ENCODE measurements at places on chromosomes 7 and 10.
A peak's percentile ranks its signal among the peaks of the same experiment; 100 is the strongest.

DNA sequence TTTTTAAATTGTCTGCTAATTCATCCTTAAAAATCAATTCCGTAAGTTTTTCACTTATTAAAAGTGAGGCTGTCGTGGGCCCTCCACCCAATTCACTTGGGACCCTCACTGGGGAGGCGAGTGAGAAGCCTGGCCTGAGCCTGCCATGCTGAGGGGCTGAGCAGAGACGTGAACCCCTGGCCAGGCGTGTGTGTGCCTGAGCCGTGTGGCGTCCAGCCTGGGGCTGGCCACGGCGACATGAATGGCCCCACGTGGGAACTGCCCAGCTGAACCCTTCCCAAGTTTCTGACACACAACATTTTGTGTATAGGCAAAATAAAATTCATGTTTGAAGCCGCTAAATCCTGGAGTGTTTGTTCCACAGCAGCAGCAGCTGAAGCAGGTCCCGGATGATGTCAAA, 13.0 kb upstream of the VIPR2 start:
- DNase-seq = no peak

DNA sequence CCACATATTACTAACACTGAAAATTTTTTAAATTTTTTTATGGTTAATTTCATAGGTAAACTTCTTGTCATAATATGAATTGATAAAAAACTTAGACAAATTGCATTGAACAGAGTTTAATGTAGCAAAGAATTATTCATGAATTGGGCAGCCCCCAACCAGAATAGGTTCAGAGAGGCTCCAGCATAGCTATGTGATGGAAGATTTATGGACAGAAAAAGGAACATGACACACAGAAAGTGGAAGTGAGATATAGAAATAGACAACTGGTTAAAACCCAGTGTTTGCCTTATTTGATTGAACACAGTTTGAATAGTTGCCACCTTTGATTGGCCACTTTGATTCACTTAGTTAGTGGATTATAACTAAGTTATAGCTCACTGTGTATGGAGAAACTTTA, 87.2 kb downstream of the AHR start:
- no peak for DNase-seq

DNA sequence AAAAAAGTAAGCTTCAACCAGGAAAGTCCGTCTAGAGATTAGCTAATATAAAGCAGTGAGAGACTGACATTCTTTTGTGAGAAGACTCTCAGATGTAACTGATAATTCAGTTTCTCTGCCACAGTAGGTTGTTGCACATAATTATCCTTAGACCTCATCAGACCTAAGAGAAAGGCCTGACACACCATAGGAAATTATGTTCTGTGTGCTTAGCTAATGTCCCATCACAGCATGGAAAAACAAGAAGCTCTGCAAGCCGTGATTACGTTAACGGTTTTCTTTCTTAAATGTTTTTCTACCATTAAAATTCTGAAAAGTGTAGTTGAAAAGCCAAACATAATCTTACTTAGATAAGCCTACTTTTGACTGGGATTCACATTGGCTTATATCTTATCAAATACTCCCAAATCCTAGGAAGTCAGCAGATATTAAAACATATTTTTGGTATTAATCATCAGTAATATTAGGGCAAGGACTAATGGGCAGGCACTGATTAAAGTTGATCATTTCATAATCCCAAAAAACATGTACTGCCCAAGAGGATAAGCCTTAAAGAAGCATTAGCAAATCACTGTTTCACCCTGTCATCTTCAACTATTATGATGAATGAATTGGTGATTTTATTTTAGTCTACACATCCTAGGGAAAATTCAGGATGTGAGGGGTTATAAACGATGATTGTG, 5.2 kb downstream of the CSTF2T start:
- no peak for DNase-seq

DNA sequence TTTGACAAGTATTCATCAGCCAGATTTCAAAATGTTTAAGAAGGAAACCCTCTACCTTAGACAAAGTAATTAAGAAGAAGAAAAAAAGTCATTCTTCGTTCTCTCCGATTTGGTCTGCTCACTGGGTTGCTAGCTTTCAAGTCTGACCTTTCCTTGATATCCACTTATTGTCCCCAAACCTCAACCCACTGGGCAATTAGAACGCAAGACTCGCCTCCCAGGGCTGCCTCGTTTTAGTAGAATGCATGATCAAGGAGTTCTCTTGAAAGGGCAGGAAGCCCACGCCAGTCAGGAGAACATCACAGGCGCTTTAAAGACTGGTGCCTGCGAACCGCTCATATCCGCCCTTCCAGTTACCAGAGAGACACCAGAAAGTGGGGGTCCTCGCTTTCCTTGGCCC, 637.7 kb downstream of the PARD3 start:
- no peak for DNase-seq

DNA sequence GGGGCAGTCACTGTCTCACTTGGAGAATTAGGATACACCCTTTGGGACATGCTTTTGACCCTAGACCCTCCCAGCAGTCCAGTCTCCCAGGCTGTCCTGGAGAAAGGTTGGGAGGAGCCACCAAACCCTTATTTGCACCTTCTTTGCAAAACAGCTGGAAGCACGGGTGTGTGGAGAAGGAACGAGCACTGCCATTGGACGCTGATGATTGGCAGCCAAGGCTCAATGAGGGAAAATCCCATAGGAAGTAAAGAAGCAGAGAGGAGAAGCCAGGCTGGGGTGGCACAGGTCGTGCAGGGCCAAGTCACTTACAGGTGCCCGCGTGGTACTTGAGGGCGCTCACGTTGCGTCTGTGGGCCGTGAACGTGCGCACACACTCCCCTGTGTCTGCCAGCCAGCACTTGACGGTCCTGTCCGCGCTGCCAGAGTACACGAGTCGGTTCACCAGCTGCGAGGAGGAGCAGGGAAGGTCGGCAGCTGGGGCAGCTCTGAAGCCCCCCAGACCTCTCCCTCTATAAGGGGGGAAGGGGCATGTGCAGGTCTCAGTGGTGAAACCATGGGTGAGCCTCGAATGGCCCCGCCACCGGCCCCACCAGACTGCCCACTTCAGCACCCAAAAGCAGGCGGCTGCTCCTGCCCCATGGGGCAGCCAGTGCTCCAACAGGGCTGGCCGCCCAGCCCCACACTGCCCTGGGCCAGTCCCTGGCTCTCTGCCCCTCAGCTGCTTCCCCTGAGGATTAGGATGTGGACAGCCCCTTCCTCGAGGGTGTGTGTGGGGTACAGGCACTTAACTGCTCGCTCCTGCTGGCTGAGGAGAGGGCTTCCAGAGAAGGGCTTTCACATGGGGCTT, 24.8 kb downstream of the WDR86 start:
- no peak for DNase-seq

DNA sequence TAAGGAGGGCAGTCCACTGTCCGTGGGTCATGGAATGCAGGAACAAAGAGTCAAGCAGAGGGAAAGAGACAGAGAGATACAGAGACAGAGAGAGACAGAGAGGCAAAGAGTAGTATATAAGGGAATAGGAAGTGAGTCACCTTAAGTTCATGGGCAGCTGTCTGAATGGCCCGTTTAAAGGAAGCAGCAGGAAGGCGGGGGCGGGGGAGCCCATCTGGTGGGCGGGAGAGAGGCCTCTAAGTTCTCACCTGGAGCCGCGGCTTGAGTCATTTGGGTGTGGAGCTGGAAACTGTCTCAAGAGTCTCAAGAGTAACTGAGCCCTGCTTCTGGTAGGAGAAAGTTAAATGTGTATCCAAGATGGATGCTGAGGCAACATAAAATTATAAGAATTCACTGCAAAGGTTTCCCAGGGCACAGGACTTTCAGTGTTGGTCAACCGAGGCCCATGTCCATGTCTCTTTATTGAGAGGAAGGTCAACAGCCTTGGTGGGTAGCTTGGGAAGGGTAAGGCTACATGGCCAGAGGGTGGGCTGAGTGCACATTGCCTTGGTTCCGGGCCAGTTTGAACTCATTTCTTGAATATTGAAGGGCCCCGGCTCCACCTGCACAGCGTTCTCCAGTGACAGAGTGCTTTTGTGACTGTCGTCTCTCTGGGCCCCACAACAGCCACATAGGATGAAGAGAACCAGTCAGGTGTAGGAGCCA, 85.5 kb upstream of the CACUL1 start:
- DNase-seq = no peak

GRCh38 chr10:6108631-6109443, 20.0 kb downstream of the RBM17 start:
- DNase-seq = no peak

GRCh38 chr7:119228482-119228881, 1004.0 kb downstream of the ANKRD7 start:
- no peak for DNase-seq

DNA sequence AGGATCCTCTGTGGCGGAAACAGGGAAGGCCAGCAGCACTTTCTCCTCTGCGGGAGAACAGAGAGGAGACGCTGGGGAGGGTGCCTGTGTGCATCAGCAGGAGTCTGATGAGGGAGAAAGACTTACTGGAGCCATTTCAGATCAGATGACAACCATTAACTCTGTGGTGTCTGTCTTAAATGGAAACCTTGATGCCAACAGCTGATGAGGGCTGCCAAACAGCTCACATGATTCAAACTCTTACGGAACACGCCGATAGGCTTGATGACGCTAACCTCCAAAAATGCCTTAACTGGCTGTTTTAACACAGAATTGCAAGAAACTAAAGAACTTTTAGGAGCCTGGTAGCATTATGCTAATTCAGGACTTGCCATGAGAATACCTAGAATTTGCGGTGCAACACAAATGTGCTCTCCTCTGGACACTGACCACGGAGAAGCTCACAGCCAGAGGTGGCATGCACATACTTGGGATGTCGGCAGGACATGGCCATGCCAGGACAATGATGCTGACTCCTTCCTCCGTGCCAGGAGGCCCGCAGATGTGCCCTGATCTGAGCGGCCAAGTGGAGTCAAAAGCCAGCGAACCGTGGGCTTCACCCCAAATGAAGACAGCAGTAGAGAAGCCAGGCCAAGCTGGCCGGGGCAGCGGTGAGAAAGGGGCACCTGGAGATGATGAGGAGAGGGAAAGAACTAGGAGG, 154.9 kb downstream of the ZMYND11 start:
- peak; percentile 20 for DNase-seq

GRCh38 chr7:131110297-131111080, 217.2 kb upstream of the MKLN1 start:
- DNase-seq = peak; percentile 45

GRCh38 chr7:132764762-132765161, 188.5 kb upstream of the PLXNA4 start:
- DNase-seq = no peak

DNA sequence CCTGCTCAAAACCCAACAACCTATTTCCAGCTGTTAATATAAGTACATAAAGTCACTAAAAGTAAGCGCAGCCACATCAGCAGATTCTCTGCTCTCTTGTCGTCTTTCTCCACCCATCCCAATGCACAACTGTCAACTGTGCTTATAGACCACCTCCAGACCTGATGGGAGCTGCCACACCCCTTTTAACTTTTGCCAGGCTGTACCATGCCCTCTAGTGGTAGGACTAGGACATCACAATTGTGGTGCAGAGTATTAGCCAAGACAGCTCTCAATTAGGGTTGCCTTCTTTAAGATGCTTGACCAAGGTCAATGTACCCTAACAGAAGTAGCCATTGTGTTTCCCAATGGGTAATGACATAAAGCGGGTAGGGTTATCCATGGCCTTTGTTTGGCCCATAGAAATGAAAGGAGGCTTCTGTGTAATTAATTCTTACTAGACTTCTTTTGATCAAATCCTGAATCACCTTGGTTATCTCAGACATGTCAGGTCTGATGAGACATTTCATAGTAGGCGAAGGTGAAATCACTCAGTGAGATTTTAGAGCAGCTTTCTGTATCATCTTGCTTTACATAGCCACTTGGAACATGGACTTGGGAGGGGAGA, 68.1 kb downstream of the SCRN1 start:
- DNase-seq = peak; percentile 61

DNA sequence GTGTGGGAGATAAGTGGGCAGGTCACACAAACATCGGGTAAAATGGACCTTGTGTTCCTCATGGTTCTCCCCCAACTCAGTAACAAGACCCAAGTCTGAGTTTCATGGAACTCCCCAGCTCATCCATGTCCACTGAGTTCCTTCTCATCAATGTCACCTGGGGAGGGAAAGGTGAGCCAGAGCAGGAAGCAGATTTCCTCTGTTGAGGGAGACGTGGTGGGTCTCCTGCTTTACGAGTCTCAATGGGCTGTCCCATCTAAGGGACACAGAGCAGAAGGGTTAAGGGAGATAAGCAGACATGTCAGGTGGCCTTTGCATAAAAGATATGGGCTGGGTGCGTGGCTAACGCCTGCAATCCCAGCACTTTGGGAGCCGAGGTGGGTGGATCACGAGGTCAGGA, 56.5 kb upstream of the SORCS3 start:
- DNase-seq = no peak

DNA sequence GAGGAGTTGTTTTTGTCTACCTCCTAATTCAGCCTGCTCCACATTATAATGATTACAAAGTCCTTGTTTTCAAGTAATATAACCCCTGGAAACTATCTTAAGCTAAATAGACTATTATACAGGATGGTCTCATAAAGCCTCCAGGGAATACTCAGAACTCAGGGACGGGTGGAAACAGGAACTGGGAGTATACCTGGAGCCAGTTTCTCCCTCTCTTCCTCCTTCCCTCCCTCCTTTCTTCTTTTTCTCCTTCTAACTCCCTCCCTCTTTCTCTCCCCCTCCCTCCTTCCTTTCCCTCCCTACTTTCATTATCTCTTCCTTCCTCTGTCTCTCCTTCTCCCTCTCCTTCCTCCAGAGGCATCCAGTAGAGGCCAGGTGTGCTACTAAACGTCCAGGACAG, 76.2 kb upstream of the PRR15 start:
- no peak for DNase-seq

DNA sequence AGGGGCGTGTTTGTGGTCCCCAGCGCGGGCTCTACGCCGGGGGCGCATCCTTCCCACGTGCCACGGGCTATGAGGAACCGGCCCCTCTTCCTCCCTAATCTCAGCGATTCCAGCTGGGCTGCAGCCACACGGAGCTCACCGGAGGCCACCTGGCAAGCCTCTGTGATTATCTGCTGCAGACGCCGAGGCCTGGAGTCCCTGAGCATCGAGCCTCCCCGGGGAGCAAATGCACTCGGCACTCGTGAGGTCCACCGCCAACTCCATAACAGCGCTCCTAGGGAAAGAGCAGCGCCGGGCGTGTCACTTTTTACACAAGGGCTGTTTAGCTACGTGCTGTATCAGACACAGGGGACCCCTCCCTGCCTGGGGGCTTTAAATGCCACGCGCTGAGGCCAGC, 101.2 kb downstream of the DYNC2I1 start:
- no peak for DNase-seq

All from AG08396 (cell line).